ENCODE measurements at places on chromosomes 5 and 9.

- peak; percentile 8 for DNase-seq
Observed at GRCh38 chr5:57445006-57445704, 37.5 kb downstream of the ACTBL2 start.

DNA sequence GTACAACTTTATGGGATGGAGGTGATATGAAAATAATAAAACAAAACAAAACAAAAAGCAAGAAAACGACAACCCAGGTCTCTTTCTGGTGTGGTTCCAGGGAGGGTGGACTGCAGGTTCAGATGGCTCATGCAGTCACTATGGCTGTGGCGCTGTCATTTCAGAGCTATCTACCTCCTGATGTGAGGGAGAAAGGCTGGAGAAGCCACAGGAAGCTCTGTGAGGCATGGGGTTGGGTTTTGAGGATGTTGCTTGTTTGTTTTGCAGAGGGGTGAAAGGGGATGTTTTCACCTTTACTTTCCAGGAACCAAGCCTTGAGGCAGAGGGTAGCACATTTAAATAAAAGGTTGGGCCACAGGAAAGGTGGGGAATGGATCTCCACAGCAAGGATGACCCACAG is 18.7 kb downstream of the NIPAL4 start:
- DNase-seq: no peak

DNA sequence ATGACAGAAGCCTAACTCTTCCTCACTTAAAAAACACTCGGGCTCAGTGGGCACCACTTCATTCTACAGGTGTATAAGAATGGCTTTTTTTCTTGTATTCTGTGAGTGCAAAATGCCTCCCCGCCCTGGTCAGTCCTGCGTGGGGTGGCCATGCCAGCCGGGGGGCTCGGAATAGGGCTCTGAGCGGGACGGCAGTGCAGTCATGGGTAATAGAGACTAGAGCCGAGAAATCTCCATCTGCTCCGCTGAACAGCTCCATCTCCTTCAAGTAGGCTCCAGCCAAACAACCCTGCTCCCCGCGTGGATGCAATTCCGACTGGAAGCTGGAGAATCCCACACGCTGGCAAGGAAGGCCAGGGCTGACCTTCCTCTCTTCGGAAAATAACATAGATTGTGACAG is 317.0 kb upstream of the IRX4 start:
- DNase-seq: no peak

DNA sequence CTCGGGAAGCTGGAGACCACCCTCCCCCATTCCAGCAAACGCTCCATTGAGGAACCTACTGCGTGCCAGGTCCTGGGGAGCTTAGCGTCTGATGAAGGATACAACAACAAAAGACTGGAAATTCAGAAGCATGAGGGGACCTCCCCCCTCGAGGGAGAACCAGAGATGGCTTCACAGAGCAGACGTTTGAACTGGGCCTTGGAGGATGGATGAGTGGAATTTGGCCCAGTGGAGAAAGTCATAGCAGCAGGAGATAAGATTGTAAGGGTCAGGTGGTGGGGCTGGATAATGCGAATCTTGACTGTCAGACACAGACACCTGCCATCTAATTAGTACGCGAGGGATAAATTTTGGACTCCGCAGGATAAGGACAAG is 1.2 kb upstream of the SLC25A51 start:
- DNase-seq: no peak

- no peak for DNase-seq
Observed at GRCh38 chr5:170481849-170482248, 22.0 kb upstream of the KCNIP1 start.

GRCh38 chr9:100427366-100428263 is 672 bp downstream of the MSANTD3 start:
- peak; percentile 41 for DNase-seq

GRCh38 chr5:143271431-143271830 is 132.1 kb downstream of the NR3C1 start:
- peak; percentile 26 for DNase-seq

GRCh38 chr9:92632641-92633040 is 37.3 kb downstream of the IPPK start:
- DNase-seq: no peak

DNA sequence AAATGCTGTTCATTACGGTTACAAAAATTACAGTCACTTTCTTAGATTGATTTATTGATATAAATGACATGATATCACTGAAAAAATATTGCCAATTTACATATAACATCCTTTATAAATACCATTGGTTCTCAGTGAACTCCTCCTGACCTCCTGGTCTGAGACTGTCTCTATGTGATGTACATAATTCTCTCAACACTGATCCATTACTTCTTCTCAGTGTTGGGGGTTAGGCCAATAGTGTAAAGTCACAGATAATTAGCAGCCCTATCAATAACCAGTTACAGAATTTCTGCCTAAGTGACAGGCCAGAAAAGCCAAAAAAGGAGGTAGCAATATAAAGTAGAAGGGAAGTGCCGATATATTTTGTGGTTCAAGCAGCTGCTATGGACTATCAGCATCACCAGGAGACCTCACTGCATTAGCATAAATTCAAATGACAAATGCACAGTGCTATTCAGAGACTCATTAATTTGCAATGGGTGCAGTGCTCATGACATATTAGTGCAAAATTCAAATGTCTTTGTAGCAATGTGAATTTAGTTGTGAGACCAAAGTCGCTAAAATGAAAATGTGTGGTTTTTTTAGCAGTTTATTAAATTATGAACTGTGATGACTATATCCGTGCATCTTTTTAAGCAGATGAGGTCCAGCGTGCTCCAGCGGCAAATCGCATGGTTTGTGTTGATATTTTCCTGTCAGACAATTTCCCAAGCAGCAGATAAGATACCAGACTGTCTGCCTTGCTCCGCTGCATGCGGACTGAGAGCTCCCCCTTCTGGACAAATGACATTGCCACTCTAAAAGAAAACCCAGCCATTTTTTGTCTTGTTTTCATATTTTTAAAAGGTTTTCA is 144.6 kb downstream of the CETN3 start:
- peak; percentile 45 for DNase-seq

GRCh38 chr5:2867373-2867933 is 116.0 kb upstream of the IRX2 start:
- DNase-seq: no peak

GRCh38 chr5:88746438-88746882 is 136.5 kb downstream of the MEF2C start:
- DNase-seq: no peak

DNA sequence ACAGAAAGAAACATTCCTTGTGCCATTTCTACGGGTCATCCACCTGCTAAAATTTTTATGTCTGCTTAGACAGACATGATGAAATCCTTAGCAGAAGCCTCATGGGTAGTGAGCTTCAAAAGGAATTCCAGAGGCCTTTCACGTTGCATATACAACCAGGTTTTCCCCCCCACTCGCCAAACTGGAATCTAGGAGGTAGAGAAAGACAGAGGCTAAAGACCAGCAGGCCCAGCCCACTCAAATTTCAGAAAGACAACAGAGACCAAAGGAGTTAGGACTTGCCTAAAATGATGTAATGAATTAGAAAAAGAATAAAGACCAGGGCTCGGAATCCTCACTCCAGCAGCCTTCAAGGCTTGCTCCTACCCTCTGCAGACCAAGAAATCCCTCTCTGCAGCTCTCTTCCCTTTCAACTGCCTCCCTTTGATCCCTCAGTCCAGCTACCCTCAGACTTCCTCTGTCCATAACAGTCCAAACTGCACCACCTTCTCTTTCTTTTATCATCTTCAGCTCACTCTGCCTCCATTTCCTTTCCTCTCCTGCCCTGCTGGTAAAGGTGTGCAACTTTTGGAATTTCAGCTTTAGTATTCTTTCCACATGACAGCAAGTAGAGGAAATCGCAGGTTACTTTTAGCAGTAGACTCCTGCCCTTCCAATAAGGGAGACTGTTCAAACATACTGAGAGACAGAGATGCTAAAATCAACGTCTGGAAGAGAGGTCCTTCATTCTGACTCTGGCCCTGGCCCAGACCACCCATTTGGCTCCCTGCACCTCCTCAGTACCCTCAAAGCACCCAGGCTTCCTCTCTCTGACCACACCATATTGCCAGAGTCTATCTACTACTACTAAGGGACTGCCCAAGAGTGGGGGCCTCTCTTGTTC is 8.9 kb downstream of the B4GALT1 start:
- no peak for DNase-seq

DNA sequence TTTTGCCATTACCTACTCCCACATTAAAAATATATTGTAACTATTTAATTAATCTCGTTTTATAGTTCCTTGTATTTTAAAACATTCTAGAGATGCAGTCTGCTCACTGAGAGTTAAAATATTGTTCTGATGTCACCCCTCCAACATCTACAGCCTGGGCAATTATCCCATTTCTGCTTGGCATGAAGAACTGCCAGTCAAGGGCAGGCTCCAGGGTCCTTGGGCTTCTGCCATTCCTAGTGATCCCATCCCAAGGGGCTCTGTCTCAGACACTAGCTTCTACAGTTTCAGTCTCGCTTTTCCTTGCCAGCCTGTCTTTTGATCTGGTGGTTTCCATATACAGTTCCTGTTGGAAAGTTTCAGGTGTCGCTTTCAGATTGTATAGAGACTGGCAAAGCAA is 287.2 kb downstream of the TMEM232 start:
- DNase-seq: no peak

GRCh38 chr5:149062371-149063016 is 368 bp downstream of the SH3TC2 start:
- peak; percentile 24 for DNase-seq

GRCh38 chr5:37090123-37090726 is 159.0 kb downstream of the CPLANE1 start:
- DNase-seq: no peak

GRCh38 chr5:126462239-126463014 is 39.2 kb downstream of the GRAMD2B start:
- DNase-seq: no peak

DNA sequence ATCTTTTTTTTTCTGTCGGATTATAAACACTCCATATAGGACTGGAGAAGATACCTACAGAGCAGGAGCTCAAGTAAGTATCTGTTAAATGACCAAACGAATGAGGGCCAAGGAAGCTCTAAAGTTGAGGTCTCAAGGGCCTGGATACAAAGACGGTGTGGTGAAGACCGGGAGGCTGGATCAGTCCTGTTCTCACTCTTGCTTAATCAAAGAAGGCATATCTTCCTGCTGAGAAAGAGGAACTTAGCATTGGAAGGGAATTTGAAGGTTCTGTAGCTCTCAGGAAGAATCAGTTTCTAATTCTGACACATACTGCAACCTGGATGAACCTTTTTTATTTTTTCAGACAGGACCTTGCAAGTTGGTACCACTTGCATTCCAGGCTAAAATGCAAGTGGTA is 28.3 kb upstream of the PAX5 start:
- DNase-seq: peak; percentile 55

- DNase-seq: no peak
Observed at GRCh38 chr9:122336866-122337555, 33.8 kb upstream of the PTGS1 start.

DNA sequence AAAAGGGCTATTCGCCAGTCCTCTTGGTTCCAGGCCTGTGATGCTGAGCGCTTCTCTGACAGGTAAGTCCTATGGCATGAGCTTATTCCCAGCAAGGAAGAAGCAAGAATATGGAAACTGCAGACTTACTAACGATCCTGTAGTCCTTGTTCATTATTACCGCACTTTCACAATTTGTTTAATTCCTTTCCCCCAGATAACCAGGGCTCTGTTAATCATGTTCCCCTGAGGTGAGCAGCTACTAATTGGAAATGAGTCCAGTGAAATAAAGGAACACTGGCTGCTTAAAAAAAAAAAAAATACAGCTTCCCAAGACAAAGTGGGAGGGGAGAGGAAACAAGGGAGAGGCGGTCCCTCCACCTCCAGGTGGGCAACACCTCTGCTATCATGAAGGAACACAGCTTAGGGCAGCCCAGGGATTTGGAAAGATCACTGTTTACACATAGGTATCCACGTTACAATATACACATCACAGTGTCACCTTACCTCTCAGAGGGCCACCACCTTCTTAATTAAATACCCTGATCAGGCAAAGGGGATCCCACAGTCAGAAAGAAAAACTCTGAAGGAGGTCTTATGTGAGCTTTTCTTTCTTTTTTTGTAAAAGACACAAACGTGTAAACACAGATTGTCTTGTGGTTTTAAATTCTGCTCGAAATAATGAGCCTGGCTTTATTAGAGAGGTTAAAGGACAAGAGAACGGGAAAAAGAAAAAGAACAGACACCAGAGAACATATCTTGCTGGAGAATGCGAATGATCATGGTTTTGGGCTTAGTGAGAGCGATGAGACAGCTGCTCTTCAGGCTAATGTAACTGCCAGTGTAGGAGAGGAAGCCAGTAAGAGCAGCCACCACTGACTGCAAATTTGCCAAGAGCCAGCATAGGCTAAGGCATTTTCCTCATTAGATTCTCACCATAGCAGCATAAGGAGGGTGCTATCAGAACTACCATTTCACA is 258.6 kb downstream of the CRB2 start:
- no peak for DNase-seq

GRCh38 chr5:164191240-164191639 is 685.8 kb downstream of the MAT2B start:
- no peak for DNase-seq

DNA sequence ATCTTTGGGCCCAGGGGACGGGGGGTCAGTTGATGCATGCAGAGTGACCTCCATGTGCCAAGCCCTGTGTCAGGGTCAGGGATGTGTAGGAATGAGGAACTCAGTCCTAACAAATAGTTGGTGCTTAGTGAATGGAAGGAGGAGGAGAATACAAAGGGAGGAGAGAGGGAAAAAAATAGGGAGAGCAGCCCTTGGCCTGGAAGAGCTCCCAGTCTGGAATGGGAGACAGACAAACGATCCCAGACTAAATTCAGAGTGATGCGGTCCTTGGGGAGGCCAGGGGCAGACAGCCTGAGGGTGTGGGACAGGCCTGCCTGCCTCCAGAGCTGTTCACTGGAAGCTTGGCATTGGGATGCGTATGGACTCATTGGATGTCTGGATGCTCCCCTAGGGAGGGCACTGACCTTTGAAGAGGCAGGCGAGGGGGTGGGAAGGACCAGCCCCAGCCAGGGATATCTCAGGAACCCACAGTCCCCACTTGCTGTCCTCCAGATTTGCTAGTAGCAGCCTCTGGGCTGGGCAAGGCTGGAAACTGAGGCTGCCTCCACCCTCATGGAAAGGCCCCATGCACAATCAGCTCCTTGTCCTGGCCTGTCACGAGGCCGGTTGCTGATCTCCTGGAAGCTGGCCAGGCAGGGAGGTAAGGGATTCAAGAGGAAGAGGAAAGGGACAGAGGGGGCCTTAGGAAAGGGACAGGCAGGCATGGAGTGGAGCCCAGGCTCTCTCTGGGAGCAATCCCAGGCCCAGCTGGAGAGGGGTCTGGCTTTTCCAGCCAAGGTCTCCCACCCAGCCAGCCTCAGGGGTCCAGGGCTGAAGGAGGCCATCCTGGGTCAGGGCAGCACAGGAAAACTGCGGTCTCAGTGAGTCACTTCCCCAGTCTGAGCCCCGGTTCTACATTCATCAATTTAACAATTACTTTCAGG is 69.0 kb upstream of the GGTA1 start:
- no peak for DNase-seq

DNA sequence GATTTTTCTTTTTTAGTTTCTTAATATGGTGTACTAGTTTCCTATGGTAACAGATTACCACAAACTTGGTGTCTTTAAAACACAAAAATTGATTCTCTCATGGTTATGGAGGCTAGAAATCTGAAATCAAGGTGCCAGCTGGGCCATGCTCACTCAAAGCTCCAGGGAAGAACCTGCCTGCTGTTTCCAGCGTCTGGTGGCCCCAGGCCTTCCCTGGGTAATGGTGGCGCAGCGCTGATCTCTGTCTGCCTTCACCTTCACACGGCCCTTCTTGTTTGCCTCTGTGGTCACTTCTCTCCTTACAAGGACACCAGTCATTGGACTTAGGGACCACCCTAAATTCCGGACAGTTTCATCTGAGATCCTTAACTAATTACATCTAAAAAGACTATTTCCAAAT is 70.5 kb upstream of the GFPT2 start:
- no peak for DNase-seq

All from inflammatory macrophage treated with lipopolysaccharide for 4 hours (primary cell).